ENCODE measurements at places on chromosomes 4 and X. TPM values are rescaled to one million over a fixed set of nuclear protein-coding genes. Genes with fewer than 3 reads are reported as not detected.
A peak's percentile ranks its signal among the peaks of the same experiment; 100 is the strongest.

GK2 gene
- not detected for polyA plus RNA-seq

DNA sequence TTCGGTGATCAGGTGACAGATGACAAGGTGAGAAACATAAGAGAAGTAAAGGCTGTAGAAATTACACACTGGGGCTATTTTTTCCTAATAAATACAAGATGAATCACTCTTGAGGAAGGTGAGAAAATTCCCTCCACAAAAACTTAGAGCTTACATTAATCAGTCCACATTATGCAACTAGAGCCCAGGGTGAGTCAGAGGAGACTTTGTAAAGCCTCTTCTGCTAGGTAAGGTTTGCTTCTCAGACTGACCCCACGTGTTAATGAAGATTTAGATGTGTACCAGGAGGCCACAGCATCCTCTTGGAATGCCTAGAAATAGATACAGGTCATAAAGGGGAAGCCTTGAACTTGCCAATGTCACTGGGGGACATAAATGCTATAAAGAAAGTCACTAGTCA is 396.0 kb upstream of the SMIM31 start:
- H3K4me1 ChIP-seq, result no peaks in the 10 kb centered on the region
- no peak for DNase-seq
- H3K27ac ChIP-seq, result no peak overlapping the region

VEGFD gene
- polyA plus RNA-seq, result 0.25 TPM

SUPT20HL2 gene
- not detected for polyA plus RNA-seq

DNA sequence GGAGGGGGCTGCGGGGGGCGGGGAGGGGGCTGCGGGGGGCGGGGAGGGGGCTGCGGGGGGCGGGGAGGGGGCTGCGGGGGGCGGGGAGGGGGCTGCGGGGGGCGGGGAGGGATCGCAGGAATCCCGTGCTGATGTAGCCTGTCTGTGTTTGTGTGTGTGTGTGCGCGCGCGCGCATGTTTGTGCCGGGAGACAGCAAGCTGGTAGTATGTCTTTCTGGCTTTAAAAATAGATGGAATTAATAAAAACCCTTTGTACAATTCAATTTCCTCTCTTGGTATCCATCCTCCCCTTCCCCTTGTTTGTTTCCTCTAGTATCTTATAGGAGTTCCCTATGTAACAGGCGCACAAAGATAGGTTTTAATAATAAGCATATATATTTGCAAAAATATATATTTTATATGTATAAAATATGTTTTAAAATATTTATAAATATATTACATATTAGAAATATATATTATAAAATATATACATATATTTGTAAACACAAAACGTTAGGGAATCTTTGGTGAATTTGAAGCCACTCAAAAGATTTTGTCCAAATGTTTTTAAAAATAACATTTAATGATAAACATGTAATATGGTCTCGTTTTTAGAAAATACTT is 782 bp downstream of the ARHGAP24 start:
- peak overlapping the region; percentile 64 for H3K4me3 ChIP-seq
- peak overlapping the region; percentile 85 for H3K27ac ChIP-seq
- no peak for DNase-seq
- peaks cover 45% of the 10 kb centered on the region for H3K4me1 ChIP-seq

- no peaks in the 10 kb centered on the region for H3K36me3 ChIP-seq
- H3K27ac ChIP-seq, result no peak overlapping the region
- H3K27me3 ChIP-seq, result no peaks in the 10 kb centered on the region
- peak; percentile 77 for DNase-seq
- peaks cover 2% of the 10 kb centered on the region for H3K4me1 ChIP-seq
These were observed 19.2 kb upstream of the PDLIM3 start for GRCh38 chr4:185554365-185555126.

- no peaks in the 10 kb centered on the region for H3K4me1 ChIP-seq
- no peaks in the 10 kb centered on the region for H3K27me3 ChIP-seq
- no peaks in the 10 kb centered on the region for H3K36me3 ChIP-seq
- no peak overlapping the region for H3K27ac ChIP-seq
- no peak for DNase-seq
- no peak overlapping the region for H3K4me3 ChIP-seq
These were observed 525.5 kb upstream of the BOD1L1 start for GRCh38 chr4:14152834-14153519.

DNA sequence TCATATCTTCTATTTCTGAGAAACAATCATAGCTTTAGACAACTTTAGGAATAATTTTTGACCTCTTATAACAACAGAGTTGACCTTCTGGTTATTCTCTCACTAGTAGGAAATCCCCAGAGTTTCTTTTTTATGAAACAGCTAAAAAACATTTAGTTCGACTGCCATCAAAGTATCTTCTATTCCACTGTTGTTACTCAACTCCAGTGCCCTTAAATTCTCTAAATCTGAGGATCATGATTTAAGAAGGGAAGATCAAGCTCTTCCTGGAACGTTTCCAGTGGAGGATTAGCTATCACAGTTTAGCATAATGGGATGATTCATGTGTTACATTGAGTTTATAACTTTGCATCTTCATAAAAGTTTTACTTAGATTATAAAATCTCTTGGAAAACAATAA is 134.9 kb upstream of the VEGFC start:
- no peaks in the 10 kb centered on the region for H3K4me1 ChIP-seq
- no peak overlapping the region for H3K27ac ChIP-seq
- H3K27me3 ChIP-seq, result no peaks in the 10 kb centered on the region
- DNase-seq, result peak; percentile 32
- no peak overlapping the region for H3K4me3 ChIP-seq

MAP9 gene
- 2.9 TPM for polyA plus RNA-seq

DNA sequence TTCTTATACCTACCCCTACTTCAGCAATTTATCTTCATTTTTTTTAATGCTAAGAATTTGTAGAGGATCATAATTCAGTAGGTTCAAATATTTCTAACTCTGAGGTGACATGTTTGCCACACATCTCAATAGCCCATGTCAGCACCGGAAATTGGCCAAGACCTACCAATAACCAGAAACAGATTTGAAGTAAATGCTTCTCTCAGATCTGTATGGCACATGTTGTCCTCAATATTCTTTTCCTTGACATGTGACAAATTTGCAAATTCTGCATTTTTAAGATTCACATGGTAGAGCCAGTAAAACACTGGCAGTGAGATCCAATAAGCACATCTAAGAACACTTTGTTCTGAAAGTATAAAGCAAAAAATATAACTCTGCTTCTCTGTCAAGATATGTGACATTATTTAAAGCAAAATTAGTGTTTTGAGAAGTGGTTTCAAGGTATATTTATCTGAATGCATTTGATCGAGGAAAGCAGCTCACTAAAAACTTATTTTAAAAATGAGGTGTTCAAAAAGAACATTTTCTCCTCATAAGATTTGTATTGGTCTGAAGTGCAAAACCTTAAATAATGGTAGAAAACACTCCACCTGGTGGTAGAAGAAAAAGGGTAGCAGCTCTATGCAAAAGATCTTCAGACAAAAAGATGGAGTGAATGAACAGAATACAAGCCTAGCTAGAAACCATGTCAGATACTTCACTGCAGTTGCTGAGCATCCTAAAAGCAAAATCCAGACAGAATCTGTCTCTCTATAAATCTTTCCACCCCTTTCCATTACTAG is 513.8 kb upstream of the FAM241A start:
- H3K36me3 ChIP-seq, result no peaks in the 10 kb centered on the region
- H3K27ac ChIP-seq, result no peak overlapping the region
- no peaks in the 10 kb centered on the region for H3K4me1 ChIP-seq
- H3K4me3 ChIP-seq, result no peak overlapping the region
- H3K27me3 ChIP-seq, result peaks cover 17% of the 10 kb centered on the region

DNA sequence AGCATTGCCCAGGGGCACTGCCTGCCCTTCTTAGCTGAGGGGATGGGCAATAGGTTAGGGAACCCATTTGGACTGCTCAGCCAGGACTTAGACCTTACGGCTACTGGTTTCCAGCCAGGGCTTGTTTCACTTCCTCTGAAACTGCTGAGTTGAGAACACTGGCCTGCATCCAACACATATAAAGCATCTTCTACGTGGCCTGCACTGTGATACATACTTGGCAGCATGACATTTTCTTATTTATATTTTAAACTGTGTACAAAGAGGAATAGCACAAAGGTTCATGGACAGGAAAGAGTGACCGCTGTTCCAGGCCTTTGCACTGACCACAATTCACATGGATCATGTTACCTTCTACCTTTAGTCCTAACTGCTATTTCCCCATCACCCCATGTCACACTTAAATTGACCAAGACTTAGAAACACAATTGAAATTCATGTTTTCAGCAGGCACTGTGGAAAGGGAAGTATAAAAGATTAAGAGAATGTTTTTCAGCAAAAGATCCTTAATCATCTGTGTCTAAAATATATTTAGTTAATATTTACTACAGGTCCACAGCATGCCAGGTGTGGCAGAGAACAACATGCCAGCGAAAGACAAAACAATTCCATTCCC is 43.7 kb downstream of the NLGN4X start:
- DNase-seq, result peak; percentile 18
- H3K27ac ChIP-seq, result no peak overlapping the region
- H3K27me3 ChIP-seq, result no peaks in the 10 kb centered on the region
- no peaks in the 10 kb centered on the region for H3K36me3 ChIP-seq

CYBB gene
- polyA plus RNA-seq, result 3.8 TPM

DNA sequence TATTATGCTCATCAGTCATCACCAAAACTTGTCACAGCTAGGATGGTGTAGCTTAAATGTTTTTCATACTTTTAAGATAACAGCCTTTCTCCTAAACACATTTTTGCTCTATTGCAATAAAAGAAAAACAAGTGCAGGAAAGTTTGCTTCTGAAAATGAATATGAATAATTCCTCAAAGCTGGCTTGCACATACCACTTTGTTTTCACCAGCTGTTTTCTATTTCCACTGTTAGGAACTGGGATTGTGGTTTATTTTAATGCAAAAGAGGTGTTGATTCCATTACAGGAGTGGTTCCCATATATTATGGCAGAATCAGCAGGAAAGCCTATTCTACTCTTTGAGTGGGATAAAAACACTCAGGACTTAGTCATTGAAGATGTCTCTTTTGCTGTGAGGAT is 145.9 kb downstream of the PPA2 start:
- no peak overlapping the region for H3K27ac ChIP-seq
- no peaks in the 10 kb centered on the region for H3K27me3 ChIP-seq
- DNase-seq, result no peak
- H3K36me3 ChIP-seq, result peaks cover under 1% of the 10 kb centered on the region
- no peak overlapping the region for H3K4me3 ChIP-seq
- no peaks in the 10 kb centered on the region for H3K4me1 ChIP-seq

DNA sequence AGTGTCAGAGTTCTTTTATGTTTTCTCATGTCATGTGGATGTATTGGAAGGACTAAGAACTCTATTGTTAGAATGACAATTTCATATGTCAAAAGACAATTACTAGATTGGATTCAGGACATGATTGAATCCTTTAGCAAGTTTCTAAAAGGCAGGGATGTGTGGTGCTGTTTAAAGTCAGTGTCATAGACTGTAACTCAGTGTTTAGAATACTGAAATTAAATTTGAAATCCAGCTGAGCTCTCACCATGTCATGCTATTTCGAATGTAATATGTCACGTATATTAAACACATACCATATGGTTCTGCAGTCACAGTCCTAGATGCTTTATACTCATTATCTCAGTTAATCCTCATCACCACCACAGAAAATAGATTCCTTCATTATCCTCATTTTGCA is 7.8 kb downstream of the GUCY1B1 start:
- no peak overlapping the region for H3K4me3 ChIP-seq
- H3K36me3 ChIP-seq, result no peaks in the 10 kb centered on the region
- no peaks in the 10 kb centered on the region for H3K27me3 ChIP-seq
- no peak overlapping the region for H3K27ac ChIP-seq

TMEM150C gene
- polyA plus RNA-seq, result 2.4 TPM

DNA sequence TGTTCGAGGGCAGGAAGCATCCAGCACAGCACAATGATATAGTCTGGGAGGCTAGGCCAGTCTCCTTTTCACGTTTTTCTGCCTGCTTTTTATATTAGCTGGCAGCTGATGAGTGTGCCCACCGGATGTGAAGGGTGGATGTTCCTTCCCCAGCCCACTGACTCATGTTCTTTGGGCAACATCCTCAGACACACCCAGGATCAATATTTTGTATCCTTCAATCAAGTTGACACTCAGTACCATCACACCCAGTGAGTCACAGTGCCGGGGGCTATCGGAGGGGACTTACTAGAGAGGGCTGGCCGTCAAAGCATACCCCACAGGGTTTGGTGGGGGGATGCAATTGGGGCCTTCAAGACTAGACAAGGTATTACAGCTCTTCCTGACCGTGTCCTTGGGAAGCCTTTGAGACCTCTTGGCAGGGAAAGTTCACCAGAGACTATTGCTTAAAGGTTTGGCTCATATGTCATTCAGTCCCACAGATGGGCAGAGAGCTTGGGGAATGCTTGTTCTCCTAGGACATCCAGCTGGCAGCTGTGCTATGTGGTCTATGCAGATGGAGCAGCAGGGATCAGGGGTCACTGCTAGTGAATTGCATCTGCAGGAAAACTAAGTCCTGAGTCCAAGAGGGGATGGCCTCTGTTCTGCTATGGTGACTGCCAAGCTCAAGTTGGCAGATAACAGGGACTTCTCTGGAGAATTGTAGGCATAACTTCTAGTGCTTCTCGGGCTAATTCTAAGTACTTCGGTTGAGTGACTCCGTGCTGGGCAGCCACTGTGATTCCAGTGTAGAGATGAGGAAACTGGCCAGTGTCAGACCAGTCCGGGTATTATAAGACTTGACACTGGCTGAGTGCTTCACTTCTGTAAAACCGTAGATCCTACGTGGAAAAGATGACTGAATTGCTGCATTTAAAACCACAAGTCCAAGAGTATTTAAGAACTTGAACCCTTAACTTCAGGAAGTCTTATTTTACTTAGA is 12.9 kb upstream of the WDR1 start:
- H3K27me3 ChIP-seq, result no peaks in the 10 kb centered on the region
- no peak overlapping the region for H3K4me3 ChIP-seq
- H3K4me1 ChIP-seq, result no peaks in the 10 kb centered on the region
- no peak for DNase-seq
- no peak overlapping the region for H3K27ac ChIP-seq

CSAG3 gene
- not detected for polyA plus RNA-seq

- H3K27ac ChIP-seq, result no peak overlapping the region
- H3K4me1 ChIP-seq, result no peaks in the 10 kb centered on the region
- no peaks in the 10 kb centered on the region for H3K36me3 ChIP-seq
- no peak for DNase-seq
These were observed 24.1 kb upstream of the VCX3A start for GRCh38 chrX:6558979-6559378.

- no peaks in the 10 kb centered on the region for H3K27me3 ChIP-seq
- no peaks in the 10 kb centered on the region for H3K4me1 ChIP-seq
- H3K36me3 ChIP-seq, result no peaks in the 10 kb centered on the region
These were observed at the start of gene GLOD5 for GRCh38 chrX:48761674-48762471. GLOD5 (plus strand) TSS chrX:48761747; CDS start chrX:48761791, 44 bp downstream.

CXCL13 gene
- 1.1 TPM for polyA plus RNA-seq

DNA sequence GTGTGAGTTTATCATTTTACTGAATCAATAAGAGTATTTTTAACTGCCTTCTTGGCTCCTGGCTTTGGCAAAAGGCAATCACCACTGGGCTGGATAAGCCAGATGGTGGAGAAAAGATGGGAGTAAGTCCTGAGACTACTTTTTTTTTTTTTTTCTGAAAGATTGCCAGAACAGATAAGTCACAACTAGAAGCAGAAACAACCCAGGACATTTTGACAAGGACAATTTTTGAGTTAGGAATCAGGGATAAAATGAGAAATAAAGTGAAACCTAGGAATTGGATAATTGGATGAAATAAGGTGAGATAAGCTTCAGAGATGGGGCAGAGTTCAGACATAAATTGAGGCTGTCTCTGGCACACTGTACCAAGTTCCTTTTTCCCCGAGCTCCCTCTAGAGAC is 471.0 kb downstream of the KLHL13 start:
- no peak for DNase-seq
- H3K4me3 ChIP-seq, result no peak overlapping the region
- H3K36me3 ChIP-seq, result no peaks in the 10 kb centered on the region
- no peaks in the 10 kb centered on the region for H3K4me1 ChIP-seq

- no peak overlapping the region for H3K4me3 ChIP-seq
- no peak overlapping the region for H3K27ac ChIP-seq
- DNase-seq, result no peak
- no peaks in the 10 kb centered on the region for H3K27me3 ChIP-seq
- H3K36me3 ChIP-seq, result no peaks in the 10 kb centered on the region
- no peaks in the 10 kb centered on the region for H3K4me1 ChIP-seq
These were observed 252.0 kb upstream of the SLC7A11 start for GRCh38 chr4:138494116-138494515.

CXCL1 gene
- 62.1 TPM for polyA plus RNA-seq
